ENCODE measurements at places on chromosomes 1 and 21.

- no peak for DNase-seq
Measured at GRCh38 chr1:160404094-160404493, 3.7 kb downstream of the VANGL2 start.

GRCh38 chr1:226134170-226135058, 52.1 kb downstream of the ACBD3 start:
- no peak for DNase-seq

- DNase-seq: no peak
Measured at GRCh38 chr1:87348341-87349019, 19.8 kb downstream of the LMO4 start.

- no peak for DNase-seq
Measured at GRCh38 chr21:46168659-46169386, 13.4 kb upstream of the FTCD start.

- DNase-seq: no peak
Measured at GRCh38 chr1:28282426-28283407, 23.4 kb downstream of the SESN2 start.

- DNase-seq: no peak
Measured at GRCh38 chr1:154129391-154129970, 25.4 kb downstream of the NUP210L start.

DNA sequence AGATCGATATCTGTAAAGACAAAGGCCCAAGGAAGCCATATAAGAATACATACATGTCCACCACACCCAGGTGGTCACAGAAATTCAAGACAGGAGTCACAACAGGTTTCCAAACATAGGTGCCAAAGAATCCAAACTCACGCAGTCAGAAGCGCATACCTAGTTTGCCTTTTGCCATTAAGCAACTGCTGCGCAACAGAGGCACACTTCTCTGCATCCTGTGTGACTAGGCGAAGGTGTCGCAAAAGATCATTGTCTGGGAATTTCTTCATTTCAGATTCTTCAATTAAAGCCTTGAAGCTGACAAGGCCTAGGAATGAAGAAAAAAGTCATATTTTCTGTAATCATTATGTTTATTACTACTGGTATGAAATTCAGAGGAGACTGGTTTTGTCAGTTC, 32.2 kb upstream of the SYT2 start:
- no peak for DNase-seq

DNA sequence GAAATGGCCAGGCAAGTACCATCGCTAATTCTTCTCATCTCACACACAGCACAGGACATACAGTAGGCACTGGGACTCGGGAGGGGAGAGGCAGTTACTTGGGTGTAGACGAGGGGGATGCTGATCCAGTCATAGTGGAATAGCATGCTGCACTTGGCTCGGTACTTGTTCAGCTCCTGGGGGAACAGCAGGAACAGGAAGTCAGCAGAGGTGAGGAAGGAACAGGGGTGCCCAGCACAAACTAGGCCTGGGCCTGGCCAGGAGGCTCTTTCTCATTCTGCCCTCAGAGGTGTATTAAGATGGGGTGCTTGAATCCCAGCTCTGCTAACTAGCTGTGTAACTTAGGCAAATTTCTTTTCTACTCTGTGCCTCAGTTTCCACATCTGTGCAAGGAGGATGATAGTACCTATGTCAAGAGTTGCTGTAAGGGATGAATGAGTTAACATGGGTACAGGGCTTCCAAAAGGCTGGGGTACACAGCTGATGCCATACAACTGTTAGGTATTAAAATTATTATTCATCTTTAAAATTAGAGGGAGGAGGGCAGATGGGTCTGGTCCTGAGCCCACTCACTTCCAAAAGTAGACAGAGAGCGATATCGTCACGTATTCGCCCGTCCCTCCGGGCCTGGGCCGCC, 2.4 kb downstream of the BEST4 start:
- DNase-seq: no peak

- no peak for DNase-seq
Measured at GRCh38 chr1:246923900-246924299, 7.8 kb downstream of the AHCTF1 start.

GRCh38 chr21:39720126-39720778, 24.7 kb upstream of the IGSF5 start:
- no peak for DNase-seq

GRCh38 chr1:36911561-36912364, 122.6 kb downstream of the GRIK3 start:
- DNase-seq: no peak

- DNase-seq: peak; percentile 89
Measured at GRCh38 chr1:212284744-212285684, at the start of gene PPP2R5A. Gene PPP2R5A (plus strand): TSS chr1:212285410. CDS start chr1:212286111, 701 bp downstream.

GRCh38 chr21:38625000-38625399, 126.7 kb upstream of the ERG start:
- DNase-seq: no peak

DNA sequence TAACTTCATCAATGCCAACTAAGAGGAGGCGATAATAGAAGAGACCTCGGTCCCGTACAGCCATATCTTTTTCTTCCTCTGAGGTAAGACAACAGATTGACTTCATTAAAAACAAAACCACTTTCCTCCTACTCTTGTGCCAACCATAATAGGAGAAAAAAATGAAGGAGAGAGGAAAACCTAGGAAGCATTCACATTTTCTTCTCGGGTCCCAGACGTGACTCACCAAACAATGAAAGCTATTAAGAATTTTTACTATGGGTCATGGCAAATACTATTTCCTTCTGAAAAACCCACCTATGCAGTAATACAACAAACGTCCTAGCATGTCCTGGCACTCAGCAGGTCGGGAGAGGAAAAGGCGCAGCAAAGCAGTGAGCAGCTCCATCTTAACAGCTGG, 8.6 kb upstream of the BCL2L15 start:
- DNase-seq: no peak

- DNase-seq: no peak
Measured at GRCh38 chr1:158330391-158331105, 783 bp downstream of the CD1B start.

Measured in NCI-H187 (cell line).